ENCODE measurements at places on chromosomes 1 and 21. TPM values are rescaled to one million over a fixed set of nuclear protein-coding genes. Genes with fewer than 3 reads are reported as not detected.
A peak's percentile ranks its signal among the peaks of the same experiment; 100 is the strongest.

GRCh38 chr1:41812051-41812450, 106.7 kb downstream of the HIVEP3 start:
- no peak for DNase-seq

Gene PDPN
- total RNA-seq, result 98.2 TPM

Gene HSD3B1
- not detected for total RNA-seq

GRCh38 chr21:19123053-19123452, 719.5 kb upstream of the TMPRSS15 start:
- no peak for DNase-seq

DNA sequence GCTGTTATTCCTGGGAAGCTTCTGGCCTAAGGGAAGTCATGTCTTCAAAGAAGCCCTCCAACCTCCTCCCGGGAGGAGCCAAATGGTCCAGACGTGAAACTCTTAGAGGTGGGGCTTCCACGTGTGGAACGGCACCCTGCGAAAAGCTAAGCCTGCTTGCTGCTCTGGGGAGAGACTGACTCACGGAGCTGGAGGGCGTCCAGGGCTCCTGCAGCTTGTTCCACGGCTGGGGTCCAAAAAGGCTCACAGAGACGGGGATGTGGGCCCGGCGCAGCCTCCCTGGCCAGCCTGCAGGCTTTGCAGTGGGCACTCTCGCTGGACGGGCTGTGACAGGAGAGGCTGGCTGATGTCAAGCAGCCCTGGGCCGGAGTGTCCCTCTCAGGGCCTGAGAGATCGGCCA, 105.1 kb downstream of the COLGALT2 start:
- peak; percentile 51 for DNase-seq

Measured in omental fat pad (tissue), 4 donors.